Motor neuron (in vitro differentiated cells): ENCODE measurements at places on chromosomes 7 and 10. TPM values are rescaled to one million over a fixed set of nuclear protein-coding genes. Genes with fewer than 3 reads are reported as not detected.

Gene LRIT1
- total RNA-seq, result not detected in 2 replicates

- peak; percentile 37 for ATAC-seq
These were observed 86.5 kb downstream of the OTUD1 start for GRCh38 chr10:23525406-23525805.

DNA sequence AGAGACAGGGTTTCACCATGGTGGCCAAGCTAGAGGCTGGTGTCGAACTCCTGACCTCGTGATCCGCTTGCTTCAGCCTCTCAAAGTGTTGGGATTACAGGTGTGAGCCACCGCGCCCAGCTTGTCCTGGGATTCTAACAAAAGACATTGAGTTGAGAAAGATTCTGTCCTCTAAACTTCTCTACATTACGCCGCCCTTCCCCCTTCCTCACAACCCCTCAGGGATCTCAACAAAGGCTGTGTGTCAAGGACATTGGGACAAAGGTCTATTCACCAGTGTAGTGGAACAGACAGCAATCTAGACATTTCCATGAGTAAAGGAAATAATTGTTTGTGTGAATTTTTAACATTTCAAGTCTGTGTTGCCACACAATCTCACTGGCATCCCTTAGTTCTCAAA, 68.8 kb upstream of the KIF5B start:
- no peak for ATAC-seq

GRCh38 chr7:155753446-155753965, 58.8 kb downstream of the SHH start:
- no peak for ATAC-seq

DNA sequence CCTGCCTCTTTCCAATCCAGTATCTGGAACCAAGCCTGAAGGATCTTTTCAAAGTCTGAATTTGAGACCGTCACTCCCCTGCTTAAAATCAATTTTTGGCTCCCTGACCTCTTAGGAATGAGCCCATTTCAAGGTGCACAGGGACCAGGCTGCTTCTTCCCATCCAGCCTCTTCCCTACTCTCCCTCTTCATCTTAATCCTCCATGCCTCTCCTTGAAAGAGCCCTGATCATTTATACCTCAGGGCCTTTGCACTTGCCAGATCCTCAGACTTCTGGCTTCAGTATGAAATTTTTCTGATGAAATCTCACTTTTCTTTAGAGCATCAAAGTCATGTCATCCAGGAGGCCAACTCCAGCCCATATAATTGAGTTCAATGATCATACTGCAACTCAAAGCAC, 399.5 kb upstream of the CELF2 start:
- ATAC-seq, result no peak

DNA sequence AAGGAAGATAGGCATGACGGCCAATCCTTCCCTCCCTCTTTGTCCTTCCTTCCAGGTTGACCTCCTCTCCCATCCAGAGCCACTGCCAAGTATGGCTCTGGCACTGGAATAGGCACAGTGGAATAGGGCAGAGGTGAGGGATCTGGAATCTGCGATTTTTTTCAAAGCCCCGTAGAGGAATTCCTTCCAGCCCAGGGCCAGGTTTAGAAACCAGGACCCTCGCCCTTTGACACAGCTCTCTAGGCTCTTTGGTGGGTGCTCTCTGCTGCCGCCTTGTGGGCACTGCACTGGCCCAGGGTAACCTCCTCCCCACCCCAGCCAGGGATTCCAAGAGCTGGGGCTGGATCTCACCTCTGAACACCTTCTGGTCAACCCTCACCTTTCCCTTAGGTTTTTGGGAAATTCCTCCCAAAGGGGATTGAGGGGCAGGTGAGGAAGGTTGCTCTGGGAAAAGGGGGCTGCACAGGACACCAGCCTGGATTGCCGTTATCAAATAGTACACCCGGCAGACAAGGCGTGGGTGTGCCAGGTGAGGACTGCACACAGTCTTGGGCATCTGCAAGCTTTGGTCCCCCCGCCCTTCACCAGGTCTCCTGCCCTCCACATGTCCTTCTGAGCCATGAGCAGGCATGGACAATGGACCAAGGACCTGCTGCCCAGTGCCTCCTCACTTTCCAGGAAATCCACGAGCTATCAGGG, 22.8 kb downstream of the C10orf105 start:
- ATAC-seq, result peak; percentile 78

GRCh38 chr10:127148933-127149220, 47.5 kb downstream of the INSYN2A start:
- no peak for ATAC-seq

GRCh38 chr7:91168871-91169829, 95.1 kb upstream of the FZD1 start:
- ATAC-seq, result peak; percentile 90

GRCh38 chr10:51619365-51619764, 80.0 kb downstream of the CSTF2T start:
- ATAC-seq, result no peak

GRCh38 chr10:33733058-33733457, 398.6 kb upstream of the NRP1 start:
- no peak for ATAC-seq
